ENCODE measurements at places on chromosomes 11 and 22.

DNA sequence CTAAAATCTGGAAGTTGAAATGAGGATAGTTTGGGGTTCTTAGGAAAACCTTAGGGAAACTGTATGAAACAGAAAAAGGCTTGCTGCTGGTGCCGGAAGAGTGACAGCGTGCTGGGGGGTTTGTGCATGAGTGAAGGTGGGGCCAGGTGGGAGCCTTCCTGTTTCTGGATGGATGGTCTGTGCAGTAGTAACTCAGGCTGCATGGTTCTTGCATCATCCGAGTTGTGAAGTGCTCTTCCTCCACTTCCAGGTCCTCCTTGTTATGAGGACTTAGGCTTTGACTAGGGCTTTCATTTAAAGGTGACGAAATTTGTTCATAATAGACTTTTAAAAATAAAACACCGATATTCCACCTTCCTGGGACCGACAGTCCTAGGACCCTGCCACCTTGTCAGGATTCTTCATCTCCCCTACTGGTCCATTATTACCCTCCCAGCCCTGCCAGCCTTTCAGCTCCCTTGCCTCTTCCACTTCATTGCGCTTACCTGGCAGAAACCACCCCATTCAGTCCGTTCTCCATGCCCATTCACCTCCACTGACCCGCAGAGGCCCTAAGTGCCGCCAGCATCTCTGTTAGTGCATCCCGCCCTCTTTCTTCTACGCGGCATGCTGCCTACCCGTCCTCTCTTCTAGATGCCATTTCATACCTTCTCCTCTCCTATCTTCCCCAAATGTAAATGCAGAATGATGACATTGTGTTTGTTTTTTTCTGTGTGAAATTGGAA is 47.3 kb downstream of the PPFIA1 start:
- DNase-seq: no peak

DNA sequence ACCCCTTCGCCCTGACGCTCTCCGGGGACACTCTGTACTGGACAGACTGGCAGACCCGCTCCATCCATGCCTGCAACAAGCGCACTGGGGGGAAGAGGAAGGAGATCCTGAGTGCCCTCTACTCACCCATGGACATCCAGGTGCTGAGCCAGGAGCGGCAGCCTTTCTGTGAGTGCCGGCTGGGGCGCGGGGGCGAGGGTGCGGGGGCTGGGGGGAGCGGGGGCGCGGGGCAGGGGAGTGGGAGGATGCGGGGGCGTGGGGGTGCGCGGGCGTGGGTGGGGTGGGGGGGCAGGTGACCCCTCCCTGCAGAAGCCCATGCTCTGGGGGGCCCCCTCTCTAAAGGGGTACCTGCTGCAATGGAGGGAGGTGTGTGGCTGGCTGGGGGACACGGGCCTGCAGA is 51.4 kb downstream of the LRP5 start:
- no peak for DNase-seq

DNA sequence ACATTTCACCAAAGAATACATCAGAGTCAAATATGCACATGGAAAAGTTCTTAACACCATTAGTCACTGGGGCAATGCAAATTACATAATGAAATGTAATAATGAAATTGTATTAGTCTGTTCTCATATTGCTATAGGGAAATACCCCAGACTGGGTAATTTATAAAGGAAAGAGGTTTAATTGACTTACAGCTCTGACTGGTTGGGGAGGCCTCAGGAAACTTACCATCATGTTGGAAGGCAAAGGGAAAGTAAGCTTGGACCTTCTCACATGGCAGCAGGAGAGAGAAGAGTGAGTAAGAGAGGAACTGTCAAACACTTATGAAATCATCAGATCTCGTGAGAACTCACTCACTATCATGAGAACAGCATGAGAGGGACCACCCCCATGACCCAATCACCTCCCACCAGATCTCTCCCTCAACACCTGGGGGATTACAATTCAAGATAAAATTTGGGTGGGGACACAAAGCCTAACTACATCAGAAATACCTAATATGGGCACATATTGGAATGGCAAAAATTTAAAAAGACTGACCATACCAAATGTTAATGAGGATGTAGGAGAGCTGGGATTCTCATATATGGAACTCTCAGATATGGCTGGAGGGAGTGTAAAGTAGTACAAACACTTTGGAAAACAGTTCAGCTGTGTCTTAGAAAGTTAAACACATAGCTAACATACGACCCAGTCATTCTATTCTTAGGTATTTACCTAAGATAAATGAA is 65.1 kb upstream of the CD44 start:
- DNase-seq: no peak

DNA sequence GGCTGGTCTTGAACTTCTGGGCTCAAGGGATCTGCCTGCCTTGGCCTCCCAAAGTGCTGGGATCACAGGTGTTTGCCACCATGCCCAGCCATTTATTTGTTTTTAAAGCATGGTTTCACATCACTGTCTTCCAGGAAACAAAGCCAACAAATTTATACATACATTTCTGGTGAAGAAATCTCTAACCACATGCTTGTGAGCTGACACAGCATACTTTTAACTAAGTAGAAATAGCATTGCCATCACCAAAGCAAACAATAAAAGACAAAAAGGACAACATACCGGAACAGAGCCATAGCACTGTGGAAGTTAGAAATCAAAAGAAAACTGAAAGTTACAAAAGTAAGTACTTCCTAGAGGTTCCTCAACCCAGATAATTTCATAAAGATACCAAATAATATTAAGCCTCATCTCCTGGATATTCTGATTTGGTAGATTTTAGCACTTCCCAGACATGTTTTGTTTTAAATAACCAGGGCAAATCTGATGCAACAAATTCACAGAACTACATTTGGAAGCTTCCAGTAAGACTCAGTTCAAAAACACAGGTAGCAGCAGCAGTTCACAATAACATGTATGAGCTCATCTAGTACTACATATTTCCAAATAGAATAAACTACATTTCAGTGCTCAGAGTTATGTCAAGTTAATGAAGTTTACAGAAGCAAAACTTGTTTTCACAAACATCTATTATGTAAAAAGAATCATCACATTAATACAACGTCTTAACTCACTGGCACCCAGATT is 70.6 kb downstream of the RRAS2 start:
- no peak for DNase-seq
